ENCODE measurements at places on chromosomes 1 and 21.

GRCh38 chr1:10664251-10664650 lies 132.2 kb downstream of the CASZ1 start:
- no peak for DNase-seq

DNA sequence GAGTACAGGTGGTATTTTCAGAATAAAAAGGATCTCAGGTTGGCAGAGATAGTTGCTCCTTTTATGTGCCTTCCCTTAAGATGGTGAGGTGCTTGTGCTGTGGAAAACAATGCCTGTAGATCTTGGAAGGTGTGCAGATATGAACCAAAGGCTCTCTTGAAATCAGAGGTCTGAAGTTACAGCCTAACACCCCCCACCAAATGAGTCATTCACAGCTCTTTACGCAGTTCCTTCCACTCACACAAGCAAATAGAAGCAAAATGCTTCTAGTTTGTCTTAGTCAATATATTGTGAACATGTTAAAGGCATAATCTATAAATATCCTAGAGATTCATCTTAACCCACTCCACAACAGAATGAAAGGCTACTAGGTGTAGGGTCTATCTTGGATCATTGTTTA lies 128.9 kb upstream of the NR5A2 start:
- DNase-seq = no peak

DNA sequence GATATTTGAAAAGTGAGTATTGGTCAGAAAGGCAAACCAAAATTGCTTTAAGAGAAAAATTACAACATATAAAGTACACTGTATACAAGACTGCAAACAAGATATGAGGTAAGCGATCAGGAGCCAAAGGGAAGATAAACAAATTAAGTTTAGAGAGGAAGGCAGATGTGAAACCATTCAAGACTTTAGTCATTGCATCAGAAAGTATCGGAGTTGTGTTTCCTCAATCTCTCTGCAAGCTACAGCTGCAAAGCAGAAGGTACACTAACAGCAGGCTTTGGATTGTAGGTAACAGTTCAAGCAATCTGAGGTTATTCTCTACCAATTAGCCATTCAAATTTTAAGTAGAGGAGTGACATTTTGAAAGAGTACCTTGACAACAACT lies 21.3 kb upstream of the TLCD4 start:
- no peak for DNase-seq

- DNase-seq = peak; percentile 92
Measured at GRCh38 chr1:146036965-146037646, 15.6 kb upstream of the HJV start.

DNA sequence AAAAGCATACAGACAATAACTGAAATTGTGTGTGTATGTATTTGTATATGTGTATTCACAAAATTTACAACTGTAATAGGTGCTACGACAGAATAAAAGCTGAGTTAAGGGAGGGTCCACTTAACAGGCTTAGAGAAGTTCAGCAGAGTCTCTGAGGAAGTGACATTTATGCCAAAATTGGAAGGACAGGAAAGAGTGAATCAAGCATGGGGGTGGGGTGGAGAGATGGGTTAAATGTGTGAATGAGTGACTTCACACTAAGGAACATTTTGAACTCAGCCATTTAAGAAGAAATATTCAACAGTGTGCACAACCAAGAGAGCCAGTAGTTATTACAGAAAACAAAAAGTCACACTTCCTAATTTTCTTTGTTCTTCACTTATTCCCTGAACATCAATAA lies 53.8 kb upstream of the RGS1 start:
- no peak for DNase-seq

DNA sequence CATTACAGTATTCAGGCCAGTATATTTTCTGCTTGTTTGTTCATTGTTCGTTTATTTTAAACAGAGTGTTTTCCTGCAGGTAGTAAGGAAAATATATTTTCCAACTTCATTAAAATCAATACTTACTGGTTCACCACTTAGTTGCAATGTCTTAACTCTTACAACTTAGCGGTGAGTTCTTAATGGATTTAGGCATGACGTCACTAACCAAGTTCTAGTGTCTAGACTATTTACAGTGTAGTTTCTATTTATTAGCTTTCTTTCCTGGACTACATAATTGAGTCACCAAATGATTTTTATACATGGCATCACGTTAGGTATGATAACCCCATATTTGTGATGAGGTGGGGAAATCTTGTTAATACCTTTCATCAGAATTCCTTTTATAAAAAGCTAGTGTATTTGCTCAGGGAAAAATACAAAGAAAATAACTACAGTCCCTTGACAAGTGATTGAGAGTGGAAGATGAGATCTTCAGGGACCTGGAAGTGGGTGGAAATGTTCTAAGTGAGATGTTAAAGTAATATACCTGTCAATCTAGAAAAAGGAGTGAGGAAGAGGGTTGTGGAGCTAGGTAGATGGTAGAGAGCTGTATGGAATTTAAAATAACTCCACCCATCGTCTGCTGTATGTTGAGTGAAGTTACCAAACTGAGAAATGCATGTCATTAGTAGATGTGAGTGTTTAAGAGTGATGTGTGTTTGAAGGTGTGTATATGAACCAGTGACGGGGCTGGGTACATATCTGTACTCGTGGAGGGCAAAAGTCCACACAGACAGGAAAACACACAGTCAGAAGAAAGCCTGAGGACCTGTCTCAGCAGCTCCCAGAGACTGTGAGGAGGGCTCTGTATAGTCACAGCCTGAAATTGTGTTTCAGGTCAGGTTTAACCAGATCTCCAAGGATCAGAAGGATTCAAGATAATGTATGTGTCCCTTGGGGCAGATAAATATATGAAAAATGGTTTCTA lies 197.6 kb upstream of the ADAMTS5 start:
- DNase-seq = no peak

DNA sequence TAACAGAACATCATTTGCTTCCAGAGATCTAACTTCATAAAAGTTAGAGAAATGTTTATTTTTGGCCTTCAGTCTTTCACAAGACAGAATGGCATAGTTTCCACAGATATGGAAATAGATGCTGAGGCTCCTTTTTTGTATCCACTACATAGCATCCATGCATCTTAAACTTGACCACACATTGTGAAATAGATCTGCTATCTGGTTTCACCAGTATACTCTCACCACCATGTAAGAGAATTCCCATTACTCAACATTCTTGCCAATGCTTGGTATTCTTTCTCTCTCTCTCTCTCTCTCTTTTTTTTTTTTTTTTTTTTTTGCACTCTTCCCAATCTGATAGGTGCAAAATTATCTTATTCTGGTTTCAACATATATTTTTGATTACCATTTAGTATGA lies 52.1 kb upstream of the PRMT6 start:
- DNase-seq = no peak

- DNase-seq = no peak
Measured at GRCh38 chr1:24047110-24047477, 64.8 kb downstream of the MYOM3 start.

DNA sequence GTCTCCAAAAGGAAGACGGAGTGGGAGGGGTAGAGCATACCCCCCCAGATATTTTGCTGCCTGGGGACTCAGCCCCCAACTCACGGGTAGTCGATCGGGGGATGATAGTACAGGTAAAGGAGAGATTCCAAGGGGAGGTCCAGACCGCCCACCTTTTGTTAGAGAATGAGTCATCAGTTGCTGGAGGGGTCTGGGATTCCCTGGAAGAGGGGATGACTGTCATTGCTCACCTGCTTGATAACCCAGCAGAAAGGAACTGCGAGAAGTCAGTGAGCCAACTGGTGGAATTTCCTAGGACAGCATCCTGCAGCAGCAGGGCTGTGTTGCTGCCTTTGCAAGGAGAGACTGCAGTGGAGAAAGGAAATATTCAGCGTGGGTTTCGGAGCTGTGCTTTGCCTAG lies 64.4 kb downstream of the MACF1 start:
- no peak for DNase-seq

DNA sequence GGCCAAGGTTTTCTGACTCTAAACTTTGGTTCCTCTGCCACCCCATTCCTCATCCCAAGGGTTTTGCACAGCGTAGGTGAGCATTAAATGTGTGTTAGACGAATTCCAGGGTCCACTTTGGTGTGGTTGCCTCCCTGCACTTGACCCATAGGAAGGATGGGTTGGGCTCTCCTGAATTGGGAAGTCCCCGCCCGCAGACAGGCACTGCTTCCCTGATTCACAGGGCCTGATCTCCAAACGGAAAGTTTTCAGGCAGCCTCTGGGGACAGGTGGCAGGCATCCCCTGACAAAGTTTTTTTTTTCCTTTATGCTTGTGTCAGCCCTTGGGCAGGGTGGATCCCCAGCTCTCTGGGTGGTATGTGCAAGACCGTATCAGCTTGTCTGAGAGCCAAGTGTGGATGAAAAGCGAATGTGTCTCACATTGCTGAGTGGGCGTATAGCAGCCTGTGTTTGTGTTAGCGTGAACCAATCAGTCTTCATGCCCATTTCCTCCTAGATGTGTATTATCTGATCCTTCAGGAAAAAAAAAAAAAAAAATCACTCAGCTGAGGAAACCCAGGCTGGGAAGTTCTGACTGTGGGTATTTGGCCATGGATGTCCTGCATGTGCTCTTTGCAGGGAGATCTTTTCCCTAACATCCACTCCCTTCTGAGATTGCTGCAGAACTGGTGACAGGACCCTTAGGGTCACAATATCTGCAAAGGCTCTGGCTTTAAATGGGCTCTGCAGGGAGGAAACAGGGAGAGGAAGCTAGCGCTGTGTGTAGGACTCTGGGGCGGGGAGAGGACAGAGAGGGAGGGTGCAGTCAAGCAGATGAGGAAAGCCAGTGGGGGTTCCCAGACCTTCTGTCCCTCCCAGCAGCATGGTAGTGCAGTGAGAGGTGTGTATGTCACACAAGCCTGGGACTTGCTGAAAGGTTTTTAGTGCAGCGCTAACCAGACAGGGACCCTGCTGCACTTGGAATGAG lies 42.2 kb upstream of the TRABD2B start:
- peak; percentile 41 for DNase-seq

- DNase-seq = no peak
Measured at GRCh38 chr1:192263436-192263835, 53.4 kb upstream of the RGS21 start.

GRCh38 chr1:40076895-40077312 lies 20.1 kb downstream of the PPT1 start:
- DNase-seq = no peak

DNA sequence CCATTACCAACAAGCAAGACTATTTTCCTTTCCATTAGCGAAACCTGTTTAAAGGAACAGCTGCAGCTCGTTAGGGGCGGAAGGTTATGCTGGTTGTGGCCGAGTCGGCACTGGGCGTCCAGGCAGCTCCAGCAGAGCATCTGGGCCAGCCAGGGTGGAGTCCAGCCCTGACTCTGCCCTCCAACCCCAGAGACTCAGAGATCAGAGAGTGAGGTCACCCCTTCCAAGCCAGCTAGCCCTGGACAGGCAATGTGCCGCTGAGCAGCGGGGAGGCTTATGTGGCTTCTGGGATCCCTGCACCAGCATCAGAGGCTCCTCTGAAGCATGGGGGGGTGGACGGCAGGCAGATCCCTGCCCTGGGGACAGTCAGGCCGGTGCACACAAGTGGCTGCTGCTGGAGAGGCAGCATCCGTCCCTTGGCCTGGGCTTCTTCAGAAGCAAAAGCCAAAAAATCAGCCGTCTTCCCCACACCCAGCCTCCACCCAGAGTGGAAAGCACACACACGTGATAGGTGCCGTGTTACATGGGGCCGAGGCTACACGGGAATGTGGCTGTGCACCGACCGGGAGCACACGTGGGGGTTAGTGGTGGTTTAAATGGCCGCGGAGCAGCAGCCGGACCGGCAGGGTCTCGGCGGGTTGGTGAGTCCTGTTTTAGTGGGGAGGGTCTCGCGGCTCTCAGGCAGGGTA lies 30.1 kb downstream of the SLC66A1 start:
- DNase-seq = no peak

- peak; percentile 85 for DNase-seq
Measured at GRCh38 chr1:176691251-176692228, 228.6 kb downstream of the PAPPA2 start.
